A549 treated with Mapracorat at 1 μM for 4 hours (cell line): ENCODE measurements at places on chromosomes 16 and 17. TPM values are rescaled to one million over a fixed set of nuclear protein-coding genes. Genes with fewer than 3 reads are reported as not detected.

Gene CCL4
- not detected in 5 replicates for total RNA-seq

Gene KRT12
- not detected in 5 replicates for total RNA-seq

Gene PNMT
- 0.27 to 0.68 TPM (median 0.33 TPM) in 4 of 5 replicates, not detected in the other for total RNA-seq

Gene CNTD1
- 0.10 TPM in 1 of 5 replicates, not detected in the others for total RNA-seq

Gene MPP3
- total RNA-seq, result 15.0 to 19.4 TPM (median 16.5 TPM) in 5 replicates

Gene HOXB1
- not detected in 5 replicates for total RNA-seq

Gene SLC5A2
- 0.23 to 0.34 TPM (median 0.27 TPM) in 4 of 5 replicates, not detected in the other for total RNA-seq

Gene GGT6
- total RNA-seq, result not detected in 5 replicates

Gene COPS3
- total RNA-seq, result 136 to 152 TPM (median 150 TPM) in 5 replicates

Gene GAS2L2
- total RNA-seq, result 0.04 to 0.08 TPM (median 0.08 TPM) in 5 replicates

Gene KDM6B
- 12.6 to 18.3 TPM (median 15.3 TPM) in 5 replicates for total RNA-seq

Gene ENO3
- 45.6 to 55.1 TPM (median 48.1 TPM) in 5 replicates for total RNA-seq

Gene CEP295NL
- 0.18 to 0.58 TPM (median 0.27 TPM) in 5 replicates for total RNA-seq

Gene CNGB1
- 0.05 to 0.49 TPM (median 0.08 TPM) in 5 replicates for total RNA-seq

Gene CUEDC1
- 46.2 to 62.6 TPM (median 54.2 TPM) in 5 replicates for total RNA-seq

Gene ODF4
- not detected in 5 replicates for total RNA-seq

Gene SHMT1
- total RNA-seq, result 42.8 to 49.1 TPM (median 47.7 TPM) in 5 replicates

Gene P4HB
- total RNA-seq, result 677 to 794 TPM (median 701 TPM) in 5 replicates

Gene ADAD2
- total RNA-seq, result not detected in 5 replicates

Gene OR1G1
- total RNA-seq, result not detected in 5 replicates

Gene PRCD
- total RNA-seq, result not detected in 5 replicates

Gene SEC14L1
- 53.5 to 69.6 TPM (median 56.1 TPM) in 5 replicates for total RNA-seq

Gene RHBDF1
- 22.6 to 32.3 TPM (median 29.3 TPM) in 5 replicates for total RNA-seq

Gene RASL10B
- 0.07 to 0.14 TPM (median 0.13 TPM) in 5 replicates for total RNA-seq

Gene ERN2
- not detected in 5 replicates for total RNA-seq

Gene UMOD
- not detected in 5 replicates for total RNA-seq

Gene KRTAP16-1
- total RNA-seq, result not detected in 5 replicates

Gene TP53TG3
- total RNA-seq, result 0.17 to 0.81 TPM (median 0.49 TPM) in 4 of 5 replicates, not detected in the other

Gene MEFV
- 0.12 TPM in 1 of 5 replicates, not detected in the others for total RNA-seq

Gene NUP88
- 76.6 to 112 TPM (median 81.3 TPM) in 5 replicates for total RNA-seq
